Suppressor macrophage (primary cell): ENCODE measurements at places on chromosomes 12 and 14.

DNA sequence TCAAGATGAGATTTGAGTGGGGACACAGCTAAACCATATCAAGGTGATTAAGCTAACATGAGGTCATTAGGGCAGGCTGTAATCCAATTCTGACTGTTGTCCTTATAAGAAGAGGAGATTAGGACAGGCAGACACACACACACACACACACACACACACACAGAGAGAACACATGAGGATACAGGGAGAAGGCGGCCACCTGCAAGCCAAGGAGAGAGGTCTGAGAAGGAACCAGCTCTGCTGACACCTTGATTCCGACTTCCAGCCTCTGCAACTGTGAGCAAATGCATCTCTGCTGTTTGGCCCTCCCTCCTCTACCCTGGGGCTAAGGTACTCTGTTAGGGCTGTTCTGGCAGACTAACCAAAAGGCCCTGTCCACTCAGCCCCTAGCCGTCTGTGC lies 112.5 kb upstream of the GSC start:
- no peak for DNase-seq

GRCh38 chr12:1908758-1909157 lies 9.7 kb downstream of the CACNA2D4 start:
- no peak for DNase-seq

- DNase-seq: no peak
Measured at GRCh38 chr14:91754819-91755218, 22.9 kb upstream of the CATSPERB start.

- peak; percentile 59 for DNase-seq
Measured at GRCh38 chr14:53109105-53110041, 43.8 kb downstream of the DDHD1 start.

- no peak for DNase-seq
Measured at GRCh38 chr12:12039897-12040296, 30.8 kb upstream of the BCL2L14 start.

DNA sequence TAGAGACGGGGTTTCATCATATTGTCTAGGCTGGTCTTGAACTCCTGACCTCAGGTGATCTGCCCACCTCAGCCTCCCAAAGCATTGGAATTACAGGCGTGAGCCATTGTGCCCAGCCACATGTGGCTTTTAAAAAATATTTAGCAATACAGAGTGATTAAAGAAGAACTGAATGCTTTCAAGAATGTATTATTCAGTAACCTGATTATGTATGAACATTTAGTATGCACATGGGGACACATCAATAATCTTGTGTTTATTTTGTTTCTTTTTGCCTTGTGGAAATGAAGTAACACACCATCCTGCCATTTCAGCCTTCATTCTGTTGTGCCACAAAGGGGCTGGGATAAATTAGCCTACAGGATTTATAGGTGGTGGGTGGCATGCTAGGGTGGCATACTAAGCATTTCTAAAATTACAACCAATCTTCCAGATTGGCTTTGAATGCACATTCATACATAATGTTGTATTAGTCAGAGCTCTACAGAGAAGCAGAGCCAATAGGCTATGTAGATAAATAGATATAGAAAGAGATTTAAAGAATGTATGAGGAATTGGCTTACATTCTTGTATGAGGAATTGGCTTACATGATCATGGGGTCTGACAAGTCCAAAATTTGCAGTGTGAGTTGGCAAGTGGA lies 25.5 kb upstream of the TXNRD1 start:
- no peak for DNase-seq

DNA sequence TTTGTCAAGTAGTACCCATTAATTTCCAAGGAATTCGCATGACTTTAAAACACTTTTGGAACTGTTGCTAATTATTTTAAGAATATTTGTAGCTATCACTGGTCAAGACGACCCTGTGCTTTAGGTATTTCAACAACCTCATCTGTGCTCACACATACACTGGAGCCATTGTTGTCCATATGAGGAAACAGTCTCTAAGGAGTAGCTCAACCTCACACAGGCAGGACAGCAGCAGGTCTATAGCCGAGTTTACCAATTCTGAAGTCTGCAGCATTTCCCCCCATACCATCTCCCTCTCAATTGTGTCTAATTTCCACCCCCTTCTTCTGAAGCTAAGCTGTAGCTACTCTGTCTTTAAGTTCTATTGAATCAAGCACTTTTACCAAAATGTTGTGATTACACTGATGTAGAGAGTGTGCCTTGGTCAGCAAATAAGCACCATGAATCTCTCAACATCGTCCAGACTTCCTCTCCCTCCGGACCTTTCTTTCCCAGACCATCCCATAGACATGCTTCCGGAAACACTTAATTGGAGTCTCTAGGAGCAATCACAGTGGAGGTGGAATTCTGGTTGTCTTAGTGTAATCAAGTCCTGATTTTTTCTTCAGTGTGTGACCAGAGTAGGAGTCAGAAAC lies 48.5 kb upstream of the NUAK1 start:
- DNase-seq: no peak

GRCh38 chr12:5441497-5442236 lies 9.8 kb downstream of the NTF3 start:
- DNase-seq: no peak

- no peak for DNase-seq
Measured at GRCh38 chr12:96506776-96507175, 17.4 kb downstream of the CFAP54 start.

- DNase-seq: no peak
Measured at GRCh38 chr12:45166056-45166455, 49.8 kb upstream of the ANO6 start.

GRCh38 chr12:1906579-1906978 lies 11.9 kb downstream of the CACNA2D4 start:
- DNase-seq: no peak

DNA sequence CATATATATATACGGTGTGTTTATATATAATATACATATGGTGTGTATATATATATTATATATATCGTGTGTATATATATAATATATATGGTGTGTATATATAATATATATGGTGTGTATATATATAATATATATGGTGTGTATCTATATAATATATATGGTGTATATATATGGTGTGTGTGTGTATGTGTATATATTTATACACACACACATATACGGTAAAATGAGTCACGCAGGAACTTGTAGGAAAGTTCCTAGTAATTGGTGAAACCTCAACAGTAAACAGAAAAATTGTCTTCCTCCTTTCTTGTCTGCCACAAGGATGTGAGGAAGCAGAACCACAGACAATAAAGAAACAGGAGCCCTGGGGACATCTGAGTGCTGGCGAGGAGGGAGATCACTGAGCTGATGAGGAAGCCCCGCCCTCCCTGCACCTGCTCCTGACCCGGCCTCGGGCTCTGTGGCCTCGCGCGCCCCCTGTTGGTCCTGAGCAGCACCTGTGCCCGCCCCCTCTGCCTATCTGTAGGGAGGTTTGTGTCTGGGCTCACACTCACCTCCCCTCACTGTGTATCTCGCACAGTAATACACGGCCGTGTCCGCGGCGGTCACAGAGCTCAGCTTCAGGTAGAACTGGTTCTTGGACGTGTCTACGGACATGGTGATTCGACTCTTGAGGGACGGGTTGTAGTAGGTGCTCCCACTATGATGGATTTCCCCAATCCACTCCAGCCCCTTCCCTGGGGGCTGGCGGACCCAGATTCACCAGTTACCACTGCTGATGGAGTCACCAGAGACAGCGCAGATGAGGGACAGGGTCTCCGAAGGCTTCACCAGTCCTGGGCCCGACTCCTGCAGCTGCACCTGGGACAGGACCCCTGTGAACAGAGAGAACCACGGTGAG lies 1079.4 kb downstream of the TMEM121 start:
- peak; percentile 76 for DNase-seq

GRCh38 chr12:96994900-96995299 lies 87.8 kb downstream of the NEDD1 start:
- no peak for DNase-seq

DNA sequence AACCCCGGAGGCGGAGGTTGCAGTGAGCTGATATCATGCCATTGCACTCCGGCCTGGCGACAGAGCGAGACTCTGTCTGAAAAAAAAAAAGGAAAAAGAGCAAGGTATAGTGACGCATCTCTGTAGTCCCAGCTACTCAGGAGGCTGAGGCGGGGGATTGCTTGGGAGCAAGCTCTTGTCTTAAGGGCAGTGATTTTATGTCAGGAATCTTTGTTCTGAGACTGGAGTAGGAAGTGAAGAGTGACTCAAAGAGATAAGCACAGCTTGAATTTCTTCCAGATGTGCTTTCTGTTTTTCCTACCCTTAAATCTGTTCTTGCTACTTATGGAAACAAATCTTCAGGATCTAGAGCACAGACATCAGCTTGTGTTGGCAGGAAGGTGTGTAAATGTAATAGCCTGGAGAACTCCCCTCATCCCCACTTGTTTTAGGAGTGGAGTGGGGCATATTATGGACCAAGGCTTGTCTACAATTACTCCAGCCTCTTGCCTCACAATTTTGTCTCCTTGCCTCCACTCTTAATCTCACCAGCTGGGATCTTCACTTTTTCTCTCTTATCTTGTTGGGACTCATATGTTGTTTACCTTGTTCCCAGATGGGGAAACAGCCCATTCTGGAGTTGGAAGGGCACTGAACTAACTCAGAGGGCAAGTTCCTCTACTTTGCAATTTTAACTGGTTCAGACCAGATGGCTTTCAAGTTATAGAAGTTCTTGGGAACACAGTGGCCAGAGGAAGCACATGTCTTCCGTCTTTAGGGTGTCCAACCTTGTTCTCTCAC lies 7.5 kb downstream of the TMED2 start:
- no peak for DNase-seq
